Daoy (cell line): ENCODE measurements at places on chromosomes 2 and 18. TPM values are rescaled to one million over a fixed set of nuclear protein-coding genes. Genes with fewer than 3 reads are reported as not detected.

DNA sequence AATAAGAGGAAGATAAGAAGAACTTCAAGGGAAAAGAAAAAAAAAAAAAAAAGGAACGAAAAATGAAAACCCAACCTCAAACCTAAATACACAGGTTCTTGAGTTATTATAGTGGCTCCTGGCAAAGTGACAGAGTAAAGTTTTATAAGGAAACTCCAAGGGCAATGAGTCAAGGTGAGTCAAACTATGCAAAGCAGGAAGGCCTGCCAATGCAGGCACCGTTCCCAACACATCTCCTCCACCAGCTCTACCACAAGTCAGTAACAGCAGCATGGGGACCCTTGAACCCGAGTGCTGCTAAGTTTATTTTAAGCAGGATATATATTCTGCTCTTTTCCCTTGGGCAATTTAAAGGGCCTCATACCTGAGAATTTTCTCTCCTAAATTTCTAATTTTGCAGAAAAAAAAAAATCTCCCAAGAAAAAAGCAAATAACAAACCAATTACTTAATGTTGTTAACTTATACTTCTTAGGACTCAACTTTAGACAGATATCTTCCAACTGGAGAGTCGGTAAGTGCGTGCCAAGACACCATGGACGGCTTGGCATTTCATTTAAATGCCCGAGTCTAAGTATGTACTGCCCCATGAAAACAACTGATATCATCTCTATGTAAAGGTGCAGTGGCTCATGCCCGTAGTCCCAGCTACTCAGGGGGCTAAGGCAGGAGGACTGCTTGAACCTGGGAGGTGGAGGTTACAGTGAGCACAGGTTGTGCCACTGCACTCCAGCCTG, 75.7 kb upstream of the TFCP2L1 start:
- DNase-seq, result peak; percentile 90

GRCh38 chr2:200306196-200306930, at the start of gene SPATS2L:
Gene SPATS2L (plus strand): TSS chr2:200306693. CDS start chr2:200389245, 82,552 bp downstream.
- DNase-seq, result peak; percentile 80

- DNase-seq, result peak; percentile 86
Measured at GRCh38 chr2:23404426-23404825, 19.4 kb downstream of the KLHL29 start.

- DNase-seq, result no peak
Measured at GRCh38 chr2:42474765-42475454, 18.9 kb downstream of the KCNG3 start.

- DNase-seq, result no peak
Measured at GRCh38 chr2:113162173-113162572, 11.6 kb upstream of the PSD4 start.

DNA sequence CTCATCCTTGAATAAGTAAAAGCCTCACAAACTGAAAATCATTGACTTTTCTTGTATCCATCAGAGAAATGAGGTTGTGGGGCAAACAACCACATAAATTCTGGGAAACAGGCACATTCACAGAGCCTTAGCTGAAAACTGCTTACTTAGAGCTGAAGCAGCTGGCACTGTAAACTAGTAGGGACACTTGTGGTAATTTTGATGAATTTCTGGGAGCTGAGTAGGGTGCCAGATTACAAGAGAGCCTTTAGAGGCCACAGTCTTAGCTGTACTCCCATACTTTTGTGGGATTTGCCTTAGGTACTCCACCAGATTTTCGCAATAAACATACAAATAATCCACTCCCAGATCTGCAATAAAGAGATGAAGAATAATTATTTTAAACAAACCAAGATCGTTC, 315.2 kb downstream of the TMX3 start:
- no peak for DNase-seq

- peak; percentile 17 for DNase-seq
Measured at GRCh38 chr18:14086458-14087231, 45.6 kb downstream of the ZNF519 start.

GRCh38 chr2:24359129-24360049, 947 bp downstream of the ITSN2 start:
- DNase-seq, result peak; percentile 31

GRCh38 chr2:41129988-41130387, 678.1 kb upstream of the SLC8A1 start:
- DNase-seq, result no peak

DNA sequence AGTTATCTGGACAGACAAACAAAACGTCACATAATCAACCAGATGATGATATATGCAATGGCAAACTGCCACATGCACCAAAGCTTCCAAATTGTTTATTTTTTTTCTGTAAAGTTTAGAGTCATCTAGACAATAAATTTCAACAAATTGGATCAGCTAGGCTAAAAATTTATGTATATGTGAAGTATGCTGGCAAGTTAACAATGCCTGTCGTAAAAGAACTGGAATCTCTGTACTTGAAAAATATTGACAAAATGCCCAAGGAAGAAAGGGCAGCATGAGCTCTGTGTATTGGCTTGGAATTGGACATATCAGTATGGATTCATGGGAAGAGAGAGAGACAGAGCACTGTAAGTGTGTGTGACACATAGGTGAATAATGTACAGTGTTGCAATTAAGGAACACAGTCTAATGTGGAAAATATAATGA, 309.8 kb downstream of the ERBB4 start:
- DNase-seq, result peak; percentile 3

DNA sequence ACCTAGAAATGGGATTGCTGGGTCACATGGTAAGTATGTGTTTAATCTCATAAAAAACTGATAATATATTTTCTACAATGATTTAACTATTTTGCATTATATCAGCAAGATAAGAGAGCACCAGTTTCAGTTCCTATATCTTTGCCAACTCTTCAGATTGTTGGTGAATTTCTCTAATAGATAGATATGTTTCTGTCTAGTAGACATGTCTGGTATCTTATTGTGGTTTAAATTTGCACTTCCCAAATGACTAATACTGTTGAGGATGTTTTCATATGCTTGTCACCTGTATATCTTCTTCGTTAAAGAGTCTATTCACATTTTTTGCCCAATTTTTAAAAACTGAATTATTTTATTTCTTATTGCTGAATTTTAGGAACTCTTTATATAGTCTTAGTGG, 113.8 kb upstream of the UXS1 start:
- DNase-seq, result no peak

DNA sequence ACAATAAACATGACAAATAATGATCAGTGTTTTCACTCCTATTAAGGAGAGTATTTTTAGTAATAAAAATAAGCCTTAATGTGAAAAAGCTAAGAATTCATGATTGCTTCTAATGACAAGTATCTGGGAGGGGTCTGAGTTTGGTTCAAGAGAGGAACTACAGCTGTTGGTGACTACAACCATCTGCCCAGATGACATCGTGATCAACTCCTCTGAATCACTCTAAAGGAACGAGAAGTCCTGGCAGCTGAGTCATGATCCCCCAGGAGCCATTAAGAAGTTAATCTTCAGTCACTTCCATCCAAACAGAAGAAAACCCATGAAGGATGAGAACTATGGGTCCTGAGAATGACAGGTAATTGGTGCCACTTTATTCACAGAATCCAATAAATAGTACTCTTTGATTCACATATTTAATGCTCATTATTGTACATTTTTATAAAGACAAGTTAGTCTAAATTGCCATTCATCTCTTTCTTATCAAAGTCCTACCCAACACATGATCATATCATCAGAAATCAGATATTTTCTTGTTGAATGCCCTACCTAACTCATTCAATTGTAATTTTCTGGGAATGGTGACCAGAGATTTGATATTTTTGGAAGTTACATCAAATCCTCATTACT, 6.8 kb downstream of the TFPI start:
- DNase-seq, result peak; percentile 94

The DPP10 gene
- total RNA-seq, result not detected in 2 replicates

The KLHL30 gene
- 0.17 TPM in 1 of 2 replicates, not detected in the other for total RNA-seq

The CREG2 gene
- total RNA-seq, result 0.74 and 2.0 TPM in 2 replicates

The STK11IP gene
- total RNA-seq, result 14.0 and 16.9 TPM in 2 replicates

The C2orf72 gene
- 0.57 and 0.86 TPM in 2 replicates for total RNA-seq

The ZNF521 gene
- total RNA-seq, result 8.5 and 10.7 TPM in 2 replicates

The IL36A gene
- not detected in 2 replicates for total RNA-seq

The SERPINB3 gene
- total RNA-seq, result not detected in 2 replicates

The PAX8 gene
- total RNA-seq, result 0.17 and 0.57 TPM in 2 replicates
